ENCODE measurements at places on chromosomes 5 and 9.

DNA sequence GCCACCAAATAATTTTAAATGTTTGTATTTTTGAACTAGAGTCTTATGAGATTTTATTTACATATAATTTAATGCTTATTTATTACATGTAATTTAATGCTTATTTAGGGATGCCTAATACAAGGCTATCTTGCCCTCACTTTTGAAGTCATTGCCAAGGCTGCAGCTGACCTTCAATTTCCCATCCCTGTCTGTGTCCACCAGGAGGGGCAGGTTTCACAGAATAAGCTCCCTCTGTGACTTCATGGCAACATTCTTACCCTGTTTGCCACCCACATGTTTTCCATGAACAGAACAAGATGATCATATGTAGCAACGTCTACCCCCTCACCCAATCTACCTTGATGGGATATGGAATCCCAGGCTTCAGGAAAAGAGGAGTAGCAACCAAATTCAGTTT is 27.0 kb downstream of the C5 start:
- DNase-seq = no peak

GRCh38 chr9:113580041-113580953 is 116.8 kb downstream of the RGS3 start:
- peak; percentile 68 for DNase-seq

DNA sequence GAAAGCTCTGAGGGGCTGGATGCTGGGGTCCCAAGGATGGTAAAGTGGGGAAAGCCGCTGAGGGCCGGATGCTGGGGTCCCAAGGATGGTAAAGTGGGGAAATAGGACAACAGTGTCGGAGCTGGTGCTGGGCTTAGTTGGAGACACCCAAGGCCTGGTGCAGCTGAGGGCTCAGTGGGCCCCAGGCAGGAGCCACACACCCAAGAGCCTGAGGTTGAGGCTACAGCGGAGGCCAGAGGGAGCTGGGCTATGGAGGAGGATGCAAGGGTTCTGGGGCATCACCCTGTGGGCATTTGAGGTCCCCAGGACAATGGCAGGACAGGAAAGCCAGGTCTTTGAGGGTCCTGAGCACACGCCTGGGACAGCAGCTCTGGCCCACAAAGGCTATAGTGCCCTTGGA is 19.1 kb upstream of the SLC9A3 start:
- DNase-seq = no peak

DNA sequence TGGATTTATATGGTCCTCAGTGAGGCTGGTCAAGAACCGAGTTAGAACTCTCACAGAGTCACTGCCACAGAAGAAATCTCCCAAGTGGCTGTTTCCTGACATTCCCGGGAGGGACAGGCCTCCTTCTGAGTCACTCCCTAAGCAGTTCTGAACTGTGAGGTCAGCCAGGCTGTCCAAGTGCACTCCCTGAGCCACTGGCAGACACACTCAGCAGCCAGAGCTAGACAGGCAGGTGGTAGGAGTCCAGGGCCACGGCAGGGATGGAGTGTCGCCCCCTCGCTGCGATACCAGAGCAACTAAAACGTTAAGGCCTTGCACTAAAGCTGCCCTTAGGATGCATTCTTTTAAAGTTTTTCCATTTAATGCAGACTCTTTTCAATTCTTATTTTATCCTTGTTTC is 3.4 kb downstream of the IL4 start:
- no peak for DNase-seq

- no peak for DNase-seq
Observed at GRCh38 chr9:134024214-134024792, 978 bp upstream of the BRD3OS start.

- DNase-seq = no peak
Observed at GRCh38 chr5:171841984-171842776, 56.6 kb downstream of the SMIM23 start.

DNA sequence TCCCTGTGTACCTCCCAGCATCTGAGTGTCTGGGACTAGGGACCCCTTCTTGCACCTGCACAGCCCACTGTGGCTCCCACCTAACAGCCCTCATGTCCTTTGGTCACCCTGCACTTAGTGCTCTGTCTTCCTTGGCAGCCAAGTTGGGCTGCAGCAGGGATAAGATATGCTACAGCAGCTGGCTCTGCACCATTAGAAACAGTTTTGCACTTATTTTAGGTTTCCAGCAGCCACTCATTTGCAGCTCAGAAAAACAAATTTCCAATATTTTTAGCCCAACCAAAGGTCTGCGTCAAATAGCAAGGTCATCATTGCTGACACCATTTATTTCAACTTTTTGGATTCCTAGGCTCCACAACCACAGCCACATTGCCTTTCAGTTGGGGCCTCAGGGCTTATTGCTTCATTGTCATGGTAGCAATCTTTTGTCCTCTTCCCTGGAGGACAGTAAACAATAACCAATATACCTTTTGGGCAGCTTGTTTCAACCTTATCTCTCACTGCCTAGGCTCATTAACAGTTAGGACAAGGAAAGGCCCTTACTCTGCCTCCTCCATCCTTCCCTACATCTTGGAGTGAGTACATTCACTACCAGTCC is 263.9 kb downstream of the COX7C start:
- DNase-seq = no peak

- DNase-seq = no peak
Observed at GRCh38 chr9:110580850-110581249, 1.3 kb upstream of the SVEP1 start.

DNA sequence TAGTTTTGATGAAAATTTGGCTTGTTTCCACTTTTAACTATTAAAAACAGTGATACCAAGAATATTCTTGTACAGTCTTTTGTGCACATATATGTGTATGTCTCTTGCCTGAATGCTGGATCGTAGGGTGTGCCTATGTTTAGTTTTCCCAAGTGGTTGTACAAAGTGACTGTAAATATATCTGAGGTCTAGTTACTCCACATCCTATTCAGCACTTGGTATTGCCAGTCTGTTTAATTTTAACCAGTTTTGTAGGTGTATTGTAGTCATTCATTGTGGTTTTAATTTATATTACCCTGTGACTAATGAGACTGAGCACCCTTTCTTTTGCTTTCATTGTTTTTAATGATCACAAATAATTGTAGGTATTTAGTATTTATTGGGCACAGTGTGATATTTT is 17.8 kb downstream of the RCL1 start:
- DNase-seq = no peak

DNA sequence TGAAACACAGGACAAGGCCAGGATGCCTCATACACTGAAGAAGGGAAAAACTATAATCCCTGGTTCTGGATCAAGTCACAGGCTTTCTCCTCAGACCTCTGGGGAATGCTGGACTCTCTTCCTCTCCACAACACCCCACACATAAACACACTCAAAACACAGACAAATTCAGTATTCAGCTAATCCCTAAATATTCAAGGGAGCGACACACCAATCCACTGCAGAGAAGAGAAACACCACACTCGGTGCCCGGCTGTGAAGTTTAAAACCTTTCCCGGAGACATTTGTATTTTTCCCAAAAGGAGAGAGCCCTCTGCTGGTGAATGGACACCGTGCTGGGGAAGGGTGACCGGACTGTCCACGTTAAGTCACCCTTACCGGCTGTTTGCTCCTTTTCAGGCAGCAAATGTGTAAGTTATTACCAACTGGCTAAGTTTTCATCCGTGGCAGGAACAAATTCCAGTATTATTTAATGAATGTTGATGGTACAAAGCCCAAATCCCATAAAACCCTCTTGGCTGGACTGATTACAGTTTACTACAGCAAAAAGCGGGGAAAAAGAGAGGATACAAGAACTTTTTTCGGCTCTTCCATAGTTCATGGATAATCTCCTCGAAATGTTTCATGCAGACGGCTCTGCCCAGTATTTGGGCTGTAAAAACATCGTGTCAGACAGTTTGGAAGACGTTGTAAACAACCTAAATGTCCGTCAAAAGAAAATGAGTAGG is 130.9 kb upstream of the SLC30A5 start:
- no peak for DNase-seq

DNA sequence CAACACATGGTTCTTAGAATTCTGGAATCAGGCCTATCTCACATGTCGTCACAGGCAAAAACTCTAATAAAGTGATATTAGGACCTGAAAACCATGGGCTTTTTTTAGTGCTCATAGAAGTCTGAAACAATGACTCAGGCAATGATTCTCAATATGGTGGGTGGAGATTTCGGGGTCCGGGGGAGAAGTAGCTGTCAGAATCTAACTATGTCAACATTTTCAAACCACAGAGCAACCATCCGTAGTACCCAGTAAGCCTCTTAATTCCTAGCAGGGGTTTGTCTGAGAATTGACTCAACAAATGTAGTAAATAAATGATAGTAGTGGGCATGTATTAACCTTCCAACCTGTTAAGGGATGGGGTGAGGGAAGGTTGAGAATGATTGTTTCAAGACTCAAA is 2.6 kb downstream of the AMACR start:
- no peak for DNase-seq

GRCh38 chr5:177508221-177508611 is 1.4 kb downstream of the DOK3 start:
- DNase-seq = no peak

DNA sequence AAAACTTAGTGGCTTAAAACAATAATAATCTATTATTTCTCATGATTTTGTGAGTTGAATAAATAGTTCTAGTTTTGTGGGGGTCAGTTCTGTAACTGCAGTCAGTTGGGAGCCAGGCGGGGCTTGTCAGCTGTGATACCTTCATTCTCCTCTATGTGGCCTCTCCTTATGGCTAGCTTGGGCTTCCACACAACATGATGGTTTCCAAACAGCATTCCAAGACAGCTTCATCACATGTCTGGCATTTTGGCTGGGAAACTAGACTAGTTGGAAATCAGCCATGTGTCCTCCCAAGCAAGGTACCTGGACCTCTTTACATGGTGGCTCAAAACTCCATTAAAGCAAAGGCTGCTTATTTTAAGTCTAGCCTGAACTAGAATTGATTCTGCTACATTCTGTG is 61.4 kb upstream of the RANBP3L start:
- no peak for DNase-seq

DNA sequence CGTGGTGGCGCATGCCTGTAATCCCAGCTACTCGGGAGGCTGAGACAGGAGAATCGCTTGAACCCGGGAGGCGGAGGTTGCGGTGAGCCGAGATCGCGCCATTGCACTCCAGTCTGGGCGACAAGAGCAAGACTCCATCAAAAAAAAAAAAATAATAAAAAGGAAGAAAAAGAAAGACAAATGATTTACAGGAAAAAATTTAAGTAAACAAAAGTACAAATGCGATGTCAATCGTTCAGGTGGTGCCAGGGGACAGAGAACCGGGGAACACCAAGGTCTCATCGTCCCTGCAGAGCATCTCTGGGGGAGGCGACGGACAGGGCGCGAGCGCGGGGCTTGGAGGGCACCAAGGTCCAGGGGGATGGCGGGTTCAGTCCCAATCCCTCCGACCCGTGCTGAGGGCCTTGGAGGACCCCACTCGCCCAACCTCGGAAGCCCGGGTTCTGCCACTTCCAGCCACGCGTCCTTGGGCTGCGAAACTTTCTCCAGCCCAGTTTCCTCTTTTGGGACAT is 607 bp upstream of the HNRNPAB start:
- no peak for DNase-seq

- no peak for DNase-seq
Observed at GRCh38 chr9:136690806-136691261, 3.6 kb upstream of the AGPAT2 start.

GRCh38 chr9:3045153-3045552 is 201.3 kb upstream of the PUM3 start:
- DNase-seq = no peak
